ENCODE measurements at places on chromosomes 5 and 9. TPM values are rescaled to one million over a fixed set of nuclear protein-coding genes. Genes with fewer than 3 reads are reported as not detected.

GRCh38 chr5:166695326-166695725 lies 1596.1 kb upstream of the WWC1 start:
- no peak for DNase-seq

DNA sequence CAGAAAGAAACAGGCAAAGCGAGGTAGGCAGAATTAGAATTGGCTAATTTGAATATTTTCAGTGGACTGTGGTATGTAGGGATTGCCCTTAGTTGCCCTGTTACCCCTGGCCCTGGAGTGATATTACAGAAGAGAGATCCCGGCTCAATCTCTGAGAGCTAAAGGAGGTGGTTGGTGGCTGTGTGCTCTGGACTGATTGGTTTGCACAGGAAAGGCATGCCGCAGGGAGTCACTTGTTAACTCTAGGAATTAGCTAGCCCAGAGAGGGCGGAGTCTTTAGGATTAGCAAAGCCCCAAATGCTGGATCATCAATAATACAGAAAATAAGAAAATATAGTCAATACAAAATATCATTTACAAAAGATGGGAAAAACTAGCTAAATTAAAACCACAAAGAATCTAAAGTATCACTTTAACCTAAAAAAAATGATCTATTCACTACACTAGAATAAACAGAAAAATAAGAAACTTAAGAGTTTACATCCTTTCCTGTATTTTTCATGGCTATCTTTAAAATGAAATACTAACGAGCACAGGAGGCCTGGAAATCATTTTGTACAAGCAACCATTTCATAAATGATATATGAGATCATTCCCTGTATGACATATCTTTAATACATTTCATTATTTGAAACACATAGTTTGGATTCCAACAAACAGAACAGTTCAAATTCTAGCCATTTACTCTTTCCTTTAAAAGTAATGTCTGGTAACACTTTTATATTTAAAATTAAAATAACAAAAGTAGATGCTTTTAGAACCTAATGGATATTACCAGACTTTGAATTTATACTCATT lies 71.1 kb downstream of the GNAQ start:
- DNase-seq: no peak

Gene C5orf34
- total RNA-seq: 0.74 TPM

DNA sequence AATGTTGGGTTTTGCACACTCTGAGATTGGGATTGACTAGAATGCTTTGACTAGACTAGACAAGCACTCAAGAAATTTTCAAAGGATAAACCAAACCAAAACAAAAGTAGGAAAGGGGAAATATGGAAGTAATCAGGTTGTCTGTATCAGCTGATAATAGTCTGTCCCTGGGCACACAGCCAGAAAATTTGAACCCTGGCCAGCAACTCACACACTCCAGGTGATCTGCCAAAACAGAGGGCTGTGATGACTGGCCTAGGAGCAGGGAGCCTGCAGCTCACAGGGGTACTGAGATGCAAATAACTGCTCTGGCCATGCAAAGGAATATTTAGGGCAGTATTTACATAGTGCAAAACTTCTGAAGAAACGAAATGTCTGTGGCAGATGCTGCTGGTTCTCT lies 112.3 kb upstream of the SMIM23 start:
- DNase-seq: no peak

DNA sequence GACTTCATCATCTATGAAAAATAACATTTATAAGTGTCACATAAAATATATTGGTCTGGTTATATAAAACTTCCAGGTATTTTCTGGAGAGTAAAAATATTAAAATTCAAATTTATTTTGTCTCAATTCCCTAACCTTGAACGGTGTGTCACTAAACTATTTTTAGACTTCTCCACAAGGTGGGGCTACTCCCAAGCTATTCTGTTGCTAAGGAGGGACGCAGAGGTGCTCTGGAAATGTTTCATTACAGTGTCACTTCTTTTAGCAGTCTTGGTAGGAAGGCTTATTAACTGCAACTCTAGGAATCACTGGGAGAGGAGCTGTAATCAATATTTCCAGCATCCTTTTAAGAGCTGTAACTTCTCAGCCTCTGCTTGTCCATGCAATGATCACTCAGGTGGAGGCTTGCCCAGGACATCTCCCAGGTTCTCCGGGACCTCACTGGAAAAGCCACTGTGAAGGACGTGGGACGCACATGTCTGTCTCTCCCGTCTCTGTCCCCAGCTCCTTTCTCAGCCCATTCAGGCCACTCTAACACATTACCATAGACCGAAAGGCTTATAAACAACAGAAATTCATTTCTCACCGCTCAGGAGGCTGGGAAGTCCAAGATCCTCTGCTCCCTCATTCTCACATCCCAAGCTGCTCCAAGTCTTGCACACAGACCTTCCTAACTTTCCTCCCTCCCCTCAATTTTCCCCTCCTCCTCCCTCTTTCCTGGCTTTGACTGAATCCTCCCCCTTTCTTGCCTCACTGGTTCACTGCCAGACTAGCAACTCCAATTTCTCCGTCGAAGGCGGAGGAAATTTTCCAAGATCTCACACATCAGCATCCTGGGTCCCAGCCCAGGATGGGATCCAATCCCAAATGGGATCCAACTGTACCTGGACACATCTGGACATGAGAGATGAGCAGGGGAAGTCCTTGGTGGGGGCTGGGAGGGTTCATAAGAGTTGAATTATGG lies 32.7 kb upstream of the DNAH5 start:
- no peak for DNase-seq

Gene AGGF1
- total RNA-seq: 10.8 TPM

GRCh38 chr9:76394960-76395252 lies 680 bp upstream of the RFK start:
- peak; percentile 81 for DNase-seq

Gene TAF11L11
- total RNA-seq: not detected

Gene C9orf50
- total RNA-seq: not detected

DNA sequence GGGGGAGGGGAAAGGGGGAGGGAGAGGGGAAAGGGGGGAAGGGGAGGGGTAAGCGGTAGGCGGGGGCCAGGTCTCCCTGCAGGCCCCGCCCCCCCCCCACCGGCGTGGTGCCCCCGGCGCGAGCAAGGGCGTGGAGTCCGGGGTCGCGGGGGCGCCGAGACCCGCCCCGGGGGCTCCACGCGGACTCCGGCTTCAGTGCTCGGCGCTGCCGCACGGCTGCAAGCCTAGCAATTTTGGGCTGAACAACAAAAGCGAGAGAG lies 10.8 kb downstream of the C9orf50 start:
- no peak for DNase-seq

GRCh38 chr5:10555277-10555684 lies 8.6 kb upstream of the ANKRD33B start:
- no peak for DNase-seq

DNA sequence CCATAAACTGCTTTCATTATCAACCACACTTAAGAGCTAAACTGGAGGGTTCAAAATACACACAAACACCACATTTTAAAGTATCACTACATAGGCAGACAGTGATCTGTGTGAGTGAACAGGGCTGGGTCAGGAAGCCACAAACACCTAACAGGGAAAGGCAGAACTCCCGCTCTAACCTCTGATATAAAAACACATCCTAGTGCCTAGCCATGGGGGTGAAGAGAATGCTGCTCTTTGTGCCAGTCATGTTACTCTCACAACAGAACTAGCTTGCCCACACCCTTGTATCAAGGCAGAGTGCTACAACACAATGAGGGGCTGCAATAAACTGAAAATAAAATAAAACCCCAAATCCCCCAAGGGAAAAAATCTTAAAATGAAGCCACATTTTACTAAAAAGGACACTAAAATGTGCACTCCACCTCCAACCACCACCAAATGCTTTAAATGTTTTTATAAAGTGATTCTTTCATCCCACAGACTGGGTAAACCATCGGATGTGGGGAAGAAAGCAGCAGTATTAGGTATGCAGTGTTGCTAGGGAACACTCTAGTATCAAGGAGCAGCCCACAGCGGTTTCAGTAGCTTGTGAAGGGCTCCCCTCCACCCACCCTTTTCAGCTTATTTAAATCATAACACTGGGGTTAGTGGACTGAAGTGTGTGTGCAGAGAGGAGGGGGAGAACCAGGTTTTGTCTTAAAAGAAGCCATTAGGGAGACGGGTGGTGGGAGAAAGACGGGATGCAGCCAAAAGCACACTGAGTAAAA lies 64.5 kb downstream of the TMEM161B start:
- DNase-seq: no peak

Gene TOR2A
- total RNA-seq: 15.2 TPM

DNA sequence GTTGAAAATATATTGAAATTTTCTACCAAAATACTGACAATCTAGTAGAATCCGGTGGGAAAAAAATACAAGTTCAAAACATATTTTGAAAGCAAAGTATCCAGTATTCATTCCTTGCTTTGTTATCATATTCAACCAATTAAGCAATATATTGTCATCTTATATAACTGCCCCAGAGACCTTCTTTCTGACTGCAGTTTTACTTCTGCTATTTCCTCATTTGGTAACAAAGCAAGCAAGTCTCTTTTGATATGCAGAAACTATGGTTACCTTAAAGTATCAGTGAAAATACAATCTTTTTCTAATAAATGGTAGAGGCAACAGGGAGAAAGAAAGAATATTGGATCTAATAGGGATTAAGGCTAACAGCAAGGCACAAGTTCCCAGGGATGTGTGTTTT lies 663.7 kb upstream of the MEF2C start:
- no peak for DNase-seq

DNA sequence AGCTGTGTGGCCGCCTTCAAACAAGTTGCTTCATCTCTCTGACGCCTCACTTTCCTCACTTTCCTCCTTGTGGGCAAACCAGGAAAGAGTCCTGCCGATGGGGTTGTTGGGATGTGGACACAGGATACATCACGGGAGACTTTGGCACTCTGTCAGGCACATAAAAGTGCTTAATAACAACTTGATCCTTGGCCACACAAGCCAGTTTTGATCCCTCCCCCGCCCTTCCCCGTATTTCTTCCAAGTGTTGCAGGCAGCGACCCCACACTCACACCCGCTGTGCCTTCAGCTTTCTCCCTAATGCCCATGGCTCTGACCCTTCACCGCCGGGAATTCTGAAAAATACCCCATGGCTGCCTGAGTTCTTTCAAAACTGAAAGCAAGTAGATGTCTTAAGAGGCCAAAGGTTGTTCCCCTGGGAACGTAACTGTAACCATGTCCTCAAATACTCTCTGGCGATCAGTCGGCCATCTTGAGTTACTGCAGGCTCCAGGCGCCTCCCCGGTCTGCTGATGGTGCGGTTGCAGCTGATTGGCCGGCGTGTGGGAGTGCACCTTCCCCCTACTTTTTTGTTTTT lies 59.8 kb downstream of the ARHGEF37 start:
- DNase-seq: no peak

DNA sequence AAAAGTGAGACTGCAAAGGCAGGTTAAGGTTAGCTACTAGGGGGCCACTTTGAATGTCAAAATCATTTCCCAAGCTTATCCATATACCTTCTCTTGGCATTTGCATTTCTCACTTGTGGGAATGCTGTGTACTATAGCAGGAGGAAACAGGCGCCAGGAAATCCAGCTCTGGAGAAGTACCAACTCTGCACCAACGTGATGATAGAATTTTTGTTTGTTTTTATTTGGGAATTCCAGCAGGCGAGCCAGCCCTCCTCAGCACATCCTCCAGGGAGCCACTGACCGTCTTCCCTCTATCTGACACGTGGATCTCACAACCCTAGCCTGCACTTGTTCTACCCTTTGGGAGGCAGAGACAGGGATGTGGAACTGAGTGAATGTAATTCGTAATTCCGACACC lies 318.0 kb downstream of the ACTL7B start:
- DNase-seq: no peak

- DNase-seq: no peak
These were observed 115.0 kb upstream of the CACNA1B start for GRCh38 chr9:137762414-137763061.

GRCh38 chr5:55625589-55625909 lies 86.6 kb downstream of the SLC38A9 start:
- no peak for DNase-seq

Gene FBP1
- 494 TPM for total RNA-seq

Gene RAI14
- 30.8 TPM for total RNA-seq

Gene SPATA31E1
- total RNA-seq: not detected

DNA sequence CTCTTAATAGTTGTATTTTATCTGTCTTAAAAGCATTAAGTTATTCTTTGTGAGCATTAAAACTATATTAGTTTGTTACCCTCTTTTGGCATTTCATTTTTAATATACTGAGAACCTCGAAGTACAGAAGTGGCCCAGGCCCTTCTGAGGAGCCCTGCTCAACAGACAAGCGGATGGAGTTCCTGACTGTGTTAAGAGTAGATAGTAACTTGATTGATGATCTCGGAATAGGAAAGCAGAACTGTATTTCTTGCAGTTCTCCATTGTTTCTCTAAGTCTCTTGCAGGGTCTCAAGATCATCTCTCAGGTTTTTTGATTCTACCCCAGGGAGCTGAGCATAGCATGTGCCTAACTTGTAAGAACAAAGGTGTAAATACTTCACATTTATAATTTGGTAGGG lies 139.6 kb downstream of the SMARCA2 start:
- no peak for DNase-seq

DNA sequence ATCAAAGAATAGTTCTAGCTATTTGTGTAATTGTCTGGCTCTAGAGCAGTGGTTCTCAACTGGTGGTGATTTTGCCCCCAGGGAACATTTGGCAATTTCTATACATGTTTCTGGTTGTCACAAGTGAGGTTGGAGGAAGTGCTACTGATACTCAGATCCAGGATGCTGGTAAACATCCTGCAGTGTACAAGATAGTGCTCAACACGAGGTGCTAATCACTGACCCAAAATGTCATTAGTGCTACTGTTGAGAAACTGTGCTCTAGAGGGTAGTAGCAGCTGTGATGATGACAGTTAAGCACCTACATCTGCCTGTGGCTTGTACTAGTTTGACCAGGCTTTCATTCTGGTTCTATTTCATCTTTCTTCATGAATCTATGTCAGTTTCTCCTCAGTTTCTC lies 22.1 kb downstream of the LRRC19 start:
- no peak for DNase-seq

DNA sequence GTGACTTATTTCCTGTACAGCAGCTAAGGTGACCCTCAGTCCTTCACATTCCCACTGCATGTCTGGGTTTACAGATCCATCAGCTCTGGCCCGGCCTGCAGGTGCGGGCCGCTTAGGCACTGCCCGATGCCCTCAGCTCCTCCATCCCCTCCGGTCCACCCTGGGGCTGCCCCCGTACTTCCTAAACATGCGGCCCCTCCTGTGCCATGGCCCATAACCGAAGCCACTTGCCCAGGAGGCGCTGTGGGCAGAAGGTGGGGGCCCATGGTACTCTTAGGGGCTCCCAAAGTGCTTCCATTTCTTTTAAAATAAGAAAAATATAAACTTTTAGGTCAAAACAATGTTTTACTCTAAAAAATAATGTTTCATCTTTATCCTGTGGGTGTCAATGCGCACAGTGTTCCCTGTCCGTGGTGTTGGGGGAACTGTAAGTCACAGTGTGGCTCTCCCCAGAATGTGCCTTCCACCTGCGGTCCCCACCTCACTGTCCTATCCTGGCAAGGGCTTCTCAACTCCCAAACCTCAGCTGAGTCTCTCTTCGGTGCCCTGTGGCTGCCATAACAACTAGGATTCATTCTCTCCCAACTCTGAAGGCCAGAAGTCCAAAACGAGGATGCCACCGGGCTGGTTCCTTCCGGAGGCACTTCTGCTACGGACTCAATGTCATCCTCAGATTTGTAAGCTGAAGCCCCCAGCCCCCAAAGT lies 132.7 kb upstream of the LPCAT1 start:
- no peak for DNase-seq

GRCh38 chr9:28841775-28842174 lies 1268.5 kb upstream of the C9orf72 start:
- no peak for DNase-seq

Gene ADAMTS19
- total RNA-seq: not detected
